HCT116 (cell line): ENCODE measurements at places on chromosomes 6 and 20. TPM values are rescaled to one million over a fixed set of nuclear protein-coding genes. Genes with fewer than 3 reads are reported as not detected.

- no peak for DNase-seq
Observed at GRCh38 chr6:105786890-105787655, 299.1 kb upstream of the PRDM1 start.

DNA sequence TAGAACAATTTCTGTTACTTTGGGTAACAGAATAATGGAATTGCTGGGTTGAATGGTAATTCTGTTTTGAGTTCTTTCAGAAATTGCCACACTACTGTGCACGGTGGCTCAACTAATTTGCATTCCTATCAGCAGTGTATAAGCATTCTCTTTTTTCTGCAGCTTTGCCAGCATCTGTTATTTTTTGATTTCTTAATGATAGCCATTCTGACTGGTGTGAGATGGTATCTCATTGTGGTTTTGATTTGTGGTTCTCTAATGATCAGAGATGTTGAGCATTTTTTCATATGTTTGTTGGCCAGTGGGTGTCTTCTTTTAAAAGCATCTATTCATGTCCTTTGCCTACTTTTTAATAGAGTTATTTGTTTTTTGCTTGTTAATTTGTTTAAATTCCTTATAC lies 846.8 kb downstream of the KIF16B start:
- no peak for DNase-seq

Gene COL19A1
- total RNA-seq, result not detected

DNA sequence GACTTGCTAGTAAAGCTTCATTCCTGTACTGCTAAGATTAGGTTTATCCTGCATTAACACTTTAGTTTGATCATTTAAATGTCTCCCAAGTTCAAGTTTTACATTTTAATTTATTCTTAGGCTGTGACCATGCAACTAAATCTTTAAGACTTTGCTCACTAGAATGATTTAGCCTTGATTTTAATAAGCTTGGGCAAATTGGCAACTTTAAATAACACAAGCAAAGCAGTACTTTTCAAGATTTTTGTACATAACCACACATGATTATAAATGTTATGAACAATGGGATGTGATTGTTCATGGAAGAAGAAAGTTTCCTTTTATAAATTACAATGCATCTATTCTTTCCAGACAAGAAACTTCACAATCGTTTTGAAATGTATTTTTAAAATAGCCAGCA lies 948.0 kb upstream of the EPHA7 start:
- DNase-seq, result no peak

DNA sequence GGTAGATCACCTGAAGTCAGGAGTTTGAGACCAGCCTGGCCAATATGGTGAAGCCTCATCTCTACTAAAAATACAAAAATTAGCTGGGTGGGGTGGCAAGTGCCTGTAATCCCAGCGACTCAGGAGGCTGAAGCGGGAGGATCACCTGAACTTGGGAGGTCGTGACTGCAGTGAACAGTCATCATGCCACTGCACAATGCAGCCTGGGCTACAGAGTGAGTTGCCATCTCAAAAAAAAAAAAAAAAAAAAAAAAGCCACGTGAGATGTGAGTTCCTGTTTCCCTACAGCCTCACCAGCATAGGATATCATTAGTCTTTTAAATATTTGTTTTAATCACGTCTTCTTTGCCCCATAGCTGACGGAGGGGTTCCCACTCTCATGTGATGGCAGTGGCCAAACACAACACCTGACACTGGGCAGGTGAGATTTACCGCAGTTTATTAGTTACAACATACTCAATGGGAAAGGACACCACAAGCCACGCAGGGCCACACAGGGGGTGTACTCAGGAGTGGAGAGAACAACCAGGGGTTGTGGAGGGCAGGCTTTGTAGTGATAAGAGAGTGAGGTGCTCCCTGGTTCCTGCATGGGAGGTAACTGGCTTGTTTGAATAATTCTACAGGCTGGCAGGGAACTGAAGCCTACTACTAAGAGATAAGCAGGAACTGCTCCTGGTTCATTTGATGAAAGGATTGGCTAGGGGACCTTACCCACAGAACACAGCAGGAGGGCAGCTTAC lies 4.6 kb upstream of the LZTS3 start:
- no peak for DNase-seq

Gene CCR6
- total RNA-seq, result not detected

Gene MUCL3
- total RNA-seq, result 0.15 TPM

DNA sequence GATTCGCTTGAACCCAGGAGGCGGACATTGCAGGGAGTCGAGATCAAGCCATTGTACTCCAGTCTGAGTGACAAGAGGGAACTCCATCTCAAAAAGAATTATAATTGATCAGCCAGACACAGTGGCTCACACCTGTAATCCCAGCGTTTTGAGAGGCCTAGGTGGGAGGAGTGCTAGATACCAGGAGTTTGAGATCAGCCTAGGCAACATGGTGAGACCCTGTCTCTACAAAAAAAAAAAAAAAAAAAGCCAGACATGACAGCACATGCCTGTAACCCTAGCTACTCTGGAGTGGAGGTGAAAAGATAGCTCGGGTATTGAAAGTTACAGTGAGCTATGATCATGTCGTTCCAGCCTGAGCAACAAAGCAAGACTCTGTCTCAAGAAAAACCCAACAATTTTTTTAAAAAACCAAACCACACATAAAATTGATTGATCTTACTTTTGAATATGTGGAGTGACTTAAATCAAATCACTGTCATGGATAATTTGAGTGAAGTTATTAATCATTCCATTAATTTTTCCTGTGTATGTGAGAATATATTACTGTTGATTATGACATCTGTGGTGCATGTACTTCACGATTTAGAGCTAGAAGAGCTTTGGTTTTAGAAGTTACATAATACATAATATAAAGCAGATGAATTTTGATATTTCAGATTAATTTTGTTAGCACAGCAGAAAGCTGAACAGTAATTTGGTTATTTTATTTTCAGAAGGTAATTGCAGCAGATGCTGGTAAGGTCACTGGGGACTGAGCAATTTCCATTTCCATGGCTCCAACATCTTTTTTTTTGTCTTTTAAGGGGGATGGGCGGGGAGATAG lies 34.4 kb downstream of the NCOA7 start:
- DNase-seq, result no peak

DNA sequence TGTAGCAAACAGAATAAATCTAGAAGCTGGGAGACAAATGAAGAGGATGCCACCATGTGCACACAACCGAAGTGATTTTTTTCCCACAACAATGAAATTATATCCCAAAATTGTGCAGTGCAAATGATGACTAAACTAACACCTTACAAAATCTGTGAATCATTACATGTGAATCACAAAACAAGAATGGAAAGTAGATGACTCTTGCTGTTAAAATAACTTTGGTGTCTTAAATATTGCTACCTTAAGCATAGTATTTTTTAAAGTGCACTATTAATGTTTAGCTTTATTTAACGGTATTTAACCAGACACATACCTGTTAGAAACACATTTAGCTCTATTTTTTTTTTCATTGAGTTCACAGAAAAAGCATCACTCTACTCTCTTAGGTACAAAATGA lies 190.8 kb downstream of the TBC1D32 start:
- no peak for DNase-seq

Gene CDYL
- total RNA-seq, result 42.6 TPM

- no peak for DNase-seq
Observed at GRCh38 chr20:18750735-18751134, 62.8 kb upstream of the SCP2D1 start.

DNA sequence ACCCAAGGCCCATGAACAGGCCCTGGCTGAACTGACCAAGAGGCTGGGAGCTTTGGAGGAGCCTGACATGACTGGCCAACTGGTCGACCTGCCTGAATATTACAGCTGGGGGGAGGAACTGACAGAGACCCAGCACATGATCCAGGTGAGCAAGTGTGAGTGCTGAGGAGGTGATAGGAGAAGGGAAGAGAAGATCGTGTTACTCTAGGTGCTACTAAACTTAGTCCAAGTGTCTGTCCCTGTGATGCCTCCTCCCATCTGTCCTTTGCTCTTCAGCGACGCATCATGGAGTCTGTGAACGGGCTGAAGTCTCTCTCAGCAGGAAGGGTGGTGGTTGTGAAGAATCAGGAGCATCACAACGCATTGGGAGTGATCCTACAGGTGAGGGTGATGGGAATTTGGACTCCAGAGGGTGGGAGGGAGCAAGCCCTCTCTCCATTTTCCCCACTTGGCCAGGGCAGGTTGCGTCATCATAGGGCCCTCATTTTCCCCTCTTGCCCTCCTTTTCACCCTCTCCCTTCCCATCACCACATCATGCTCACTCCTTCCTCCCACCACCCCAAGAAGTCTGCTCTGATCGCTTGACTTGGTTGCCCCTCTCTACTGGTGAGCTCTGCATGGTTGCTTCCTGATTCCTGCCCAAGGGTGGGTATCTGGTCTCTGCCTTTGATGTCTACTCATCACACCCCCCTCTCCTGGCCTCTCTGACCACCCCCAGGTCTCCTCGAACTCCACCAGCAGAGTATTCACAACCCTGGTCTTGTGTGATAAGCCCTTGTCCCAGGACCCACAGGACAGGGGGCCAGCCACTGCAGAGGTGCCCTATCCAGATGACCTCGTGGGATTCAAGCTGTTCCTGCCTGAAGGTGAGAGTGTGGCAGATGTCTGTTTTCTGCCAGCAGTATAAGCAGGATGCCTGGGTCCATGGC lies 4.7 kb downstream of the DXO start:
- DNase-seq, result no peak

GRCh38 chr6:114989279-114989964 lies 646.6 kb upstream of the HS3ST5 start:
- DNase-seq, result no peak
